ENCODE measurements at places on chromosomes 1 and 21.

DNA sequence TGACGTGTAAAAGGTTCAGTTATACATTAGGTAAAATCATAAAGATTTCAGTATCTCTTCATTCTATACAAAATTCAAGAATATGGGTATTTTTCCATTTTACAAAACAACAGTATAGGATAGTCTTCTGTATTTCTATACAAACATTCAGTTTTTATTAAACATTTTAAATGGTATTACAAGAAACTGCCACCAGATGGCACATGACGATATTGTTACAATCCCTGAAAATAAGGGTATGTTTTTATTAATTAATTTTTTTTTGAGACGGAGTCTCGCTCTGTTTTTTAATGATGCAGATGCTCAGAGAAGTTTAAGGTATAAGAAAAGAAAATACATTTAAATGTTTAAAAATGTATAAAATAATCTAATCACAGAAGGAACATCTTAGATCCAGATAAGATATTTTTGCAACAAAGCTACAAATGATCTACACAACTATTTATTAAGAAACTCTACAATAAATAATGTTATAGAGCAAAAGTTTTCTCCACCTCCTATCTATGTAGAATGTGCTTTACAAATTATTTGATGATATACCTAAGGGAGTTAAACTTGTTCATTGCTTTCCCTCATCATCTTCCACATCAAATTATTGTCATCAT, 23.5 kb upstream of the RSBN1 start:
- DNase-seq, result no peak

DNA sequence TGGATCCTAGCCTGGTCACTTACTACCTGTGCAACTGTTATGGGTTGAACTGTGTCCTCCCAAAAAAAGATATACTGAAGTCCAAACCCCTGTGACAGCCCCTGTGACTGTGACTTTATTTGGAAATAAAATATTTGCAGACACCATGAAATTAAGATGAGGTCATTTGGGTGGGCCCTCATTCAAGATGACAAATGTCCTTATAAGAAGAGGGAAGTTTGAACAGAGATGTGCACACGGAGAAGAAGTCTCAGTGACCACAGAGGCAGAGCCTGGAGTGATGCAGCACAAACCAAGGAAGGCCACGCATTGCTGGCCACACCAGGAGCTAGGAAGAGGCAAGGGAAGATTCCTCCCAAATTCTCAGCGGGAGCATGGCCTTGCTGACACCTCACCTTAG, 249.7 kb upstream of the RUNX1 start:
- DNase-seq, result no peak

DNA sequence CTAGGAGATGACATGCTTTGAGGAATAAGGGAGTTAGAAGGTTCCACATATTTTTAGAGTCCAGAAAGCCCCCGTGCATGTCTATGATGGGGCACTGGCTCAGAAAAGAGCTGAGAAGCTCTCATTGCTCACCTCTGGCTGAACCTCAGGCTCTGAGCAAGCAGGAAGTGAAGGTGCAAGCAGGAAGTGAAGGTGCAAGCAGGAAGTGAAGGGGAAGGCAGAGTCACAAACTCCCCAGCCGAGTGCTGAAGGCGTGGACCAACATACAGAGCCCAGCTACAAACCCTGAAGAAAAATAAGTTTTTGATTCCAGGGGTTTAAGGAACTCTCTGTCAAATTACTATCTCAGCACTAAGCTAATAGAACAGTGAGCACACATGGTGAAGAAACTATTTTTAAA, 7.0 kb downstream of the KRTAP10-8 start:
- peak; percentile 27 for DNase-seq

DNA sequence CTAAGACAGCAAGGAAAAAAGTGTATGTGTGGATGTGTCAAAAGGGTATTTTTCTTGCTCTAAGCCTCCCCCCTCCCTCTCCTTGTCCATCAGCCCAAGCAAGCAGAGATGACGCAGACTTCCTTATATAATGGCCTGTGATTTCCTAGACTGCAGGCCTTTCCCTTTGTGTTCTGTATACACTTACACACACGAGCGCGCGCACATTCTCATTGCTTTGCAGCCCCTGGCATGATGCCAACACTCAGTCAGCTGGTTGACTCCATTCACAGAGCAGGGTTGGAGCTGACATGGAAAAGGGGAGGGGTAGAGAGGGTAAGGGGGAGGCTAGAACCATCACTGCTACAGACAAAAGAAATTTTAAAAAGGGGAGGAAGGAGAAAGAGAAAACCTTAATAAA, 41.8 kb downstream of the GATAD2B start:
- no peak for DNase-seq

DNA sequence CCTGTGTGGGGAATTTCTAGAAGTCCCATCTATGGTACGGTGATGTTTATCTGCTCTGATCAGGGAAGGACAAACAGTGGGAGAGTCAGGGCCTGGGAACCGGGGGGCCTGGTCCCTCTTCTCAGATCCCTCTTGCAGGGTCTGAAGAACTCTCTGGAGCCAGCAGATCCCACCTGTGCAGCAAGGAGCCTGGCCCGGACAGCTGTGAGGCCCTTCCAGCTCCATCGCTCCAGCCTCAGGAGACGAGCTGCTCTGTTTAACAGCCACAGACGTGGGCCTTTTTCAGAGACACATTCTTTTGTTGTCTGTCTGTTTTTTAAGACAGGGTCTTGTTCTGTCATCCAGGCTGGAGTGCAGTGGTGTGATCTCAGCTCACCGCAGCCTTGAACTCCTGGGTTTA, 14.5 kb downstream of the C1orf174 start:
- DNase-seq, result no peak

GRCh38 chr1:111190931-111191451, 9.5 kb downstream of the DENND2D start:
- DNase-seq, result no peak

DNA sequence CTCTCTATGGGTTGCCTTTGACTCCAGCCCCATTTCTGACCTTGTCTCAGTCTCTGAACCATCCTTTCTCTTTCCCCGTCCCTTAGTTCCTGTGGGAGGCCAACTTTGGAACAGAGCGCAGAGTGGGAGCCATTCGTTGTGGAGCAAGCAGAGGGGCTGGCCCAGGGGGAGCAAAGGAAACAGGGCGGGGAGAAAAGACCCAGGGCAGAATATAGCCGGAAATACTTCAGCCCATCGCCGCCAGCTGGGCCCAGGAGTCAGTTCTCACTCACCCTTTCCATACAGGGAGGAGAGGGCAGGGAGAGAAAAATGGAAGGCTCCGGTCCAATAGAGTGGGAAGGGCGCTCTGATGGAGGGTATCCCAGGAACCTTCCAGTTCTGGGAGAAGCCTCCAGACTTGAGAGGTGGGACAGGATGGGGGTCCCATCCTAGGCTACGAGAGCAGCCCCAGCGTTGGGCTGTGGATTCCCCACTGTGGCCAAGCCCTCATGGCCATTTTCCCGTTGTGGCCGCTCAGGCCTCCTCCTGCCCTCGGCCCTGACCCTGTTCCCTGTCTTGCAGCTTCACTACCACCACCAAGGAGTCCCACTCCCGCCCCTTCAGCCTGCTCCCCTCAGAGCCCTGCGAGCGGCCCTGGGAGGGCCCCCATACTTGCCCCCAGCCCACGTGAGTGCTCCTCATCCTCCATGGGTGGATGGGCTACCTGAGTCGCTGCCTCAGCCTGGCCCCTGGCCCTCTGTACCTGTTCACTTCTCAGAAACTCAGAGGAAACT, 10.9 kb downstream of the PEAR1 start:
- no peak for DNase-seq

GRCh38 chr1:107829036-107829770, 135.8 kb downstream of the VAV3 start:
- DNase-seq, result peak; percentile 9

- DNase-seq, result no peak
Observed at GRCh38 chr1:207115269-207115668, 11.2 kb downstream of the C4BPA start.

GRCh38 chr1:7405844-7406500, 365.1 kb upstream of the VAMP3 start:
- DNase-seq, result no peak

DNA sequence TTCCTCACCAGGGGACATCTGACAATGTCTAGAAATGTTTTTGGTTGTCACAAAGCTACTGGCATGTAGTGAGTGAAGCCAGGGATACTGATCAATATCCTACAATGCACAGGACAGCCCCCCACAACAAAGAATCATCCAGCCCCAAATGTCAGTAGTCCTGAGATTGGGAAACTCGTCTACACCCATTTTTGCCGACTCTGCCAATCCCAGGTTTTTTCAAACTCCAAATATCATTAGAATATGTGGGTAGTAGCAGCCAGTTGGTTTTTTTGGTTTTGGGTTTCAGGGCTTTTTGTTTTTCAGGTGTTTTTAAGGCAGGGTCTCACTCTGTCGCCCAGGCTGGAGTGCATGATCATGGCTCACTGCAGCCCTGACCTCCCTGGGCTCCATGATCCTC, 5.9 kb downstream of the SPATA46 start:
- no peak for DNase-seq

DNA sequence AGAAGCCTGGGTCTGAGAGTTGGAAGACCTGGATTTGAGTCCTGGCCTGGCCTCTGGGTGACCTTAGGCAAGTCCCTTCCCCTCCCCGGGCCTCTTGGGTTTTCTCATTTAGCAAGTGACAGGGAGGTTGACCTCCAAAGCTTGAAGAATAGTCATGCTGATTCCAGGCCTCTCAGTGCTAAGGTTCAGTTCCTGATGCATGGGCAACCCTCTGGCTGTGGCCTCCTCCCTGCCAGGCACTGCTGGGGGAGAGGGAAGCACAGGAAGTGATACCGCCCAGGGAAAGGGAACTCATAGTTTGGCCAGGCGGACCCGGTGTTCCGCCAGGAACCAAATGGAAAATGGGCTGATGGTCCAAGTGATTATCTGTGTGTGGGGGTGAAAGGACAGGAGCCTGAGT, 23.6 kb upstream of the WASF2 start:
- DNase-seq, result no peak

Data from stimulated activated CD8-positive, alpha-beta memory T cell treated with anti-CD3 and anti-CD28 coated beads, Interleukin-2, amount 100 ng/mL, for 1 hour (primary cell).